Left colon (tissue), 2 donors: ENCODE measurements at places on chromosomes 13 and 19.

DNA sequence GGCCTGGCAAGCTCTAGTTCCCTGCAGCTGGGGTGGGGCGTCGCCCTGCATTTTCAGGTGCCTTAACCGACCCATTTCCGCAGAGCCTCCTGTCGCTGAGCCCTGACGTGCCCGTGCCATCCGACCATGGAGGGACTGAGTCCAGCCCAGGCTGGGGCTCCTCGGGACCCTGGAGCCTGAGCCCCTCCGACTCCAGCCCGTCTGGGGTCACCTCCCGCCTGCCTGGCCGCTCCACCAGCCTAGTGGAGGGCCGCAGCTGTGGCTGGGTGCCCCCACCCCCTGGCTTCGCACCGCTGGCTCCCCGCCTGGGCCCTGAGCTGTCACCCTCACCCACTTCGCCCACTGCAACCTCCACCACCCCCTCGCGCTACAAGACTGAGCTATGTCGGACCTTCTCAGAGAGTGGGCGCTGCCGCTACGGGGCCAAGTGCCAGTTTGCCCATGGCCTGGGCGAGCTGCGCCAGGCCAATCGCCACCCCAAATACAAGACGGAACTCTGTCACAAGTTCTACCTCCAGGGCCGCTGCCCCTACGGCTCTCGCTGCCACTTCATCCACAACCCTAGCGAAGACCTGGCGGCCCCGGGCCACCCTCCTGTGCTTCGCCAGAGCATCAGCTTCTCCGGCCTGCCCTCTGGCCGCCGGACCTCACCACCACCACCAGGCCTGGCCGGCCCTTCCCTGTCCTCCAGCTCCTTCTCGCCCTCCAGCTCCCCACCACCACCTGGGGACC is 1.2 kb downstream of the ZFP36 start:
- peak; percentile 68 for DNase-seq

GRCh38 chr19:54662730-54663129 is at the start of gene LILRB4:
TSS of gene LILRB4 (plus strand) at chr19:54662985. CDS start at chr19:54663034, 49 bp downstream.
- DNase-seq = peak; percentile 36

- no peak for DNase-seq
Measured at GRCh38 chr13:44757671-44758070, 181.5 kb upstream of the TSC22D1 start.

DNA sequence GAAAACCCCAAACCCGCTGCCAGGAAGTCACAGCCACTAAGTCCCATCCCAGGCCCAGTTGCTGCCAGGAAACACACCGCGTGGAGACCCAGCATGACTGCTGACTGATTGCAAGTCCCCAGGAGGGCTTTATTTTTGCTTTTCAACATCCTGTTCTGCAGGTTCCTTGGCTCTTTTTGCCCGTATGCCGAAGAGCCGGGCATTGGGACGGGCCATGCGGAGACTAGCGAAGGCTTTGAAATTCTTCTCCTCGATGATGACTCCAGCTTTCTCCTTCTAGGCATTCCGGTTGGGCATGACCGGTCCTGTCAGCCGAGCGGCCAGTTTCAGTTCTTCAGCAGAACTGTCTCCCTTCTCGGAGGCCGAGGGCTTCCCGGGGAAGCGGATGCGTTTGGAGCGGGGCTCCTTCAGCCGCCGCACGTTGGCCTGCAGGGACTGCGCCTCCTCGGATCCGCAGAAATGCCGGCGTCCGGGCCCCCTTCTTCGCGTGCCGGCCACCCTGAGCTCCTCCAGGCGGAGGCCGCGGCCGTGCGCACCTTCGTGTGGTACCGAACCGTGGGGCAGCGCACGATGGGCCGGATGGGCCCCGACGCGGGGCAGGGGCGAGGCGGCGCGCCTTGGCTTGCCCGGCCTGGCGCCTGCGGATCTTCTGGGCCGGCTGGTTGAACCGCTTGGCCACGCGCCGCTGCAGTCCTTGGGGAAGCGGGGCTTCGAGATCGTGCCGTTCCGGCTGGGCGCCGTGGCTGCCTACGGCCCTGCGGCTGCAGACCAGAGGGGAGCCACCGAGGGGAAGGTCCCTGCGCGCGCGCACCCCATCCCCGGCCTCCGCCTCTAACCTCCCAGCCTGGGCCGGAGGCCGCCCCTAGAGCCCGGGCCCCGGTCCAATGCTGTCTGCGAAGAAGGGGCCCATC is 15.2 kb downstream of the ZSCAN5C start:
- no peak for DNase-seq

- no peak for DNase-seq
Measured at GRCh38 chr19:6011794-6012193, 33.9 kb upstream of the RANBP3 start.

- DNase-seq = no peak
Measured at GRCh38 chr13:62524061-62524460, 1108.4 kb upstream of the PCDH20 start.

DNA sequence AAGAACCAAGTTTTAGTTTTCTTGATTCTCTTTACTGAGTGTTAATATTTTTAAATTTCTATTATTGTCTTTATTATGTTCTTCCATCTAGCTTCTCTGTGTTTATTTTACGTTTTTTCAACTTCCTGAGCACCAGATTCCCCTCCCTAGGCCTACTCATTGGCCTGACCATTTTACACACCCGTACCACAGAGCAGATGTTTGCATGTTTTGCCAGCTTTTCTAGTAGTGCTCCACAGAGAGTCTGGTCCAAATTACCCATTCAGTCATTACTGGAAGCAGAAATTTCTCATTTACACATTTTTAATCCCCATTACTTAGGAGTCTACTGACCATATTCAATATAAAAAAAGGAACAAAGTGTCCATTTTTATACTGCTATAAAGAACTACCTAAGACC is 66.9 kb downstream of the ING1 start:
- DNase-seq = no peak

GRCh38 chr13:114025405-114025713 is 51.5 kb upstream of the C13orf46 start:
- DNase-seq = no peak

DNA sequence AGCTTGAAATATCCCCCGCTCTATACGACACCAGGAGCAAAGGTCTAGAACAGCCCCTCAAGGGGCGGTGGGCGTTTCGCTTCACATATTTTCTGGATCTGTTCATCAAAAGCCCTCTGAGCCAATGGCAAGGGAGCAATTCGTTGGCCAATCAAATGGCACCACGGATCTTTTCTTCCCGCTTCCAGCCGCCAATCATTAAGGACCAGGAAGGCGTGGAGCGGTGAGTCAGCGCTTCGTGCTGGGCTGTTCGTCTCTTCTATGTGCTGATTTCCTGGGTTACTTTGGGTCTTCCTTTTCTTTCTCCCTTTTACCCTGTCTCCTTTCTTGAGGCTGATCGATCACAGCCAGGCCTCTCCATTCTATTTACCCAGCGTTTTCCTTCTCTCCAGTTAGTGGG is at the start of gene NLRP4:
Gene NLRP4, plus strand, starts transcription at position 201 of the 400 bp plus-strand sequence. CDS start 15,541 bp downstream, outside the sequence.
- no peak for DNase-seq

DNA sequence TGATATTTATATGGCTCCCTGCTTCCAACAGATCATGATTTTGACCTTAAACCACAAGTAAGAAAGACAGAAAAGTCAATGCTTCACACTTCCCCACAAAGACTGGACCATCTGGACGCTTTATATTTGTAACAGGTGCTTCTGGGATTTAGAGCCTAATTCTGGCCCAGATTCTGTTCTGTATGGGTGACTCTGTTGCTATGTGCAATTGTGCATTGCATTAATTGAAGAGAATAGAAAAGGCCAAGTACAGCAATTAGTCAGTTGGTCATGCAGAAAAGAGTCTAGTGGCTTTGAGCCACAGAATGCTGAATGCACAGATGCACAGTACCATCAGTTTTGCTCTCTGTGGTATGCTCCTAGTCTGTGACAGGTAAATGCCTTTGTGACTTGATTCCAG is 657.4 kb upstream of the ATXN8OS start:
- DNase-seq = no peak

GRCh38 chr19:54387991-54388801 is 23.5 kb upstream of the LAIR1 start:
- no peak for DNase-seq

GRCh38 chr13:113179374-113180230 is 21.2 kb downstream of the PROZ start:
- no peak for DNase-seq

DNA sequence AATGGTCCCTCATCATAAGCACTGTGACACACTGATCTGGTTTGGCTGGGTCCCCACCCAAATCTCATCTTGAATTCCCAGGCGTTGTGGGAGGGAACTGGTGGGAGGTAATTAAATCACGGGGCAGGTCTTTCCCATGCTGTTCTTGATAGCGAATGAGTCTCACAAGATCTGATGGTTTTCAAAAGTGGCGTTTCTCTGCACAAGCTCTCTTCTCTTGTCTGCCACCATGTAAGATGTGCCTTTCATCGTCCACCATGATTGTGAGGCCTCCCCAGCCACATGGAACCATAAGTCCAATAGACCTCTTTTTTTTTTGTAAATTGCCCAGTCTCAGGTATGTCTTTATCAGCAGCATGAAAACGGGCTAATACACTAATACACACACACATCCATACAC is 6.9 kb upstream of the GPR4 start:
- DNase-seq = no peak

DNA sequence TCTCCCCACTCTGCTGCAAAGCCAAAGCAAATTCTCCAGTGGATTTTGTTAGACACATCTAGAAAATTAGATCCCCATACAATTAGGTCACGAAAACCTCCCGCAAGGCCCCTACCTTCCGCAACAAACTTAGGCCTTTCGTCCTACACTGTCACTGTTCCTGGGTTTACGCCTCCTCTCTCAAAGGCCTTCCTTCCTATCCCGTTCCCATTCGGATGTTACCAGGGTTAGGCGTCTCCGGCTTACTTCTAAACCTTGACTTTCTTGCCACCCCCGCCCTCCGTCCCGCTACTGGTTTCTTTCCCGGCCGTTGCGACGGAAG is 754 bp downstream of the RNF6 start:
- DNase-seq = no peak

GRCh38 chr19:40398417-40399131 is 8.6 kb upstream of the HIPK4 start:
- DNase-seq = peak; percentile 57

- no peak for DNase-seq
Measured at GRCh38 chr13:95243207-95243606, 58.0 kb downstream of the ABCC4 start.

GRCh38 chr13:46831588-46832194 is 34.7 kb upstream of the ESD start:
- DNase-seq = no peak

DNA sequence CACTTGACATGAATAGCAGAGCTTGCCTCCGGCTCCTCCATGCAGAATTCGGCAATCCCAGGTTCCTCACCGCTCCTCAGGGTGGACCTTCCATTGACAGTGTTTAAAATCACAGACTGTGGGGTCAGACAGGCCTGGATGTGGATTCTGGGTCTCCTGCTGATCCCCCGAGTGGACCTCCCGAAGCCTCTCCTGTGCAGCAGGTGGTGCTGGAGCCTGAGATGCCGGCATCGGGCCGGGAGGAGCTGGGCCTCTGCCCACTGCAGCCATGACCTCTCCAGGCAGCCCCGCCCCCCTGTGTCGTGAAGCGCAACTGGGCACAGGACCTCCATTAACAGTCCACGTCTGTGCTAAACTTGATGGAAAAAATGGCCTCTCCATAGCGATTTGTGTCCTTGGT is 10.5 kb upstream of the CDC16 start:
- DNase-seq = no peak

GRCh38 chr19:36986131-36986530 is 70.0 kb downstream of the ZNF568 start:
- DNase-seq = no peak

GRCh38 chr13:71524613-71525304 is 342.2 kb downstream of the DACH1 start:
- no peak for DNase-seq

DNA sequence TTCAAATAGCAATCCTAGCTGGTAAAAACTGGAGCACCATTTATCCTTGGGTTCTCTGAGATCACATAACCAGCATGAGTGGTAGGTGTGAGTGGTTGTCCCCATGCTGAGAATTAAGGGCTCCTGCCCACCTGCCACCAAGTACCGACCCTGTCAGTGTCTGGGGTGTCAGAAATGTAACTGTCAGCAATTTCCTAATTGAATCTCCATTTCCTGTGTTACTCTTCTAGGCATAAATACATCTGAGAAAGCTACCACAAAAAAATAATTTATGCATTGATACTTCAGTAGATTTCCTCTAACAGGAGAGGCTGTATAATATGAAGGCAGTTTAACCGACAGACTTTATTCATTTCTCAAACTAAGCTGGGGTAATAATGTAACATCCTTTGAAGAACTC is 25.1 kb downstream of the CPB2 start:
- no peak for DNase-seq

DNA sequence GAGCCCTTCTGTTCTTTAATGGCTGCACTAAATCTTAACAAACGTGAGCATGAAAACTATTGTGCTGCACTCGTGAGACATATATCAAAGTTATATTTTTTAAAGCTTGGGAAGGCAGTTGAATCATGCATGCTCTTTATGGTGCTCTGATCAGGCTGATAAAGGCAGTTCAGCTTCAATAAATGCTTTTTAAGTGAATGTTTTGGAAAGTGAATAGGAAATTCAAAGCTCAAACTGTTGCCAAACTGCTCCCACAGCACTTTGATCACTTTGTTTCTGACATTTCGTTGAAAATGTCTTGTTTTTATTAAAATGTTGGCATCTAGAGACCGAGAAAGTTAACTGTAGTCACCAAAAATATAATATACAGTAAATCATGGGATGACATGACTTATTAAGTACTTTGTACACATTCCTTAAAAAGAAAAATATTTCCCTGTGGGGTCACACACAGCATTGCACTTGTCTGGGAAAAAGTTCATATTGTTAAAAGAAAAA is 625.7 kb upstream of the PCDH9 start:
- no peak for DNase-seq

GRCh38 chr19:32294871-32295438 is 50.5 kb upstream of the ZNF507 start:
- no peak for DNase-seq

DNA sequence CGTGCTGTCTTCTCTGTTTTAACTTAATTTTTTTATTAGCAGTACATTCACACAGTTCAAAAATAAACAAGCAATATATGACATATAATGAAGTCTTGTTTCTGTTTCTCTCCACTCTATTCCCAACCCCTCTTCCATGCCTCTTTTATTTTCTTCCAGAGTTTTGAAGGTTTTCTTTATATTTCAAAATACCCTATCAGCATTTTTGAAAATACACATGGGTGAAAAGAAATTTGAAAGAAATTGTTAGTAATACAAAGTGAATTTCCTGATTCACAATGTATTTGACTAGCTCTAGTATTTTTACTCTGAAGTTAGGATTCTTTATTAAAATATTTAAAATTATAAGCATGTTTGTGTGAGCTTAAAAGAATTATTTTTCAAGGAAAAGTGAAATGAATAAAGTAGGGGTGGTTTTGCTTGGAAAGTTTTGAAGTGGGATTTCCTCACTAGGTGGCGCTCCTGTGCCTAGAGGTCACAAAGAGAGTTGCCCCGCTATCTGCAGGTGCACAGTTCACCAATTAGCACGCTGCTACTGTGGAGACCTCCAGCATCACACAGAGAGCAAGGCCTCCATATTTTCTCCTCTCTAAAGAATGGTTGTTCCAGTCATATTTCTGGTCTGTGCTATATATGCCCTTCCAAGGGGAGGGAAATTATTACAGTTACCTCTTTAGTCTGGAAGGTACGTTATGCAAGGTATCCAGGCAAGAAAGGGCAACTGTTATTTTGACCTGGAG is 37.6 kb downstream of the SOX21 start:
- no peak for DNase-seq
